AG09319 (cell line): ENCODE measurements at places on chromosomes 4 and X.

GRCh38 chr4:82739287-82740190, 59.1 kb downstream of the SCD5 start:
- DNase-seq, result no peak

- DNase-seq, result no peak
These were observed 3.6 kb downstream of the IL9R start for GRCh38 chrX:156001001-156001666.

DNA sequence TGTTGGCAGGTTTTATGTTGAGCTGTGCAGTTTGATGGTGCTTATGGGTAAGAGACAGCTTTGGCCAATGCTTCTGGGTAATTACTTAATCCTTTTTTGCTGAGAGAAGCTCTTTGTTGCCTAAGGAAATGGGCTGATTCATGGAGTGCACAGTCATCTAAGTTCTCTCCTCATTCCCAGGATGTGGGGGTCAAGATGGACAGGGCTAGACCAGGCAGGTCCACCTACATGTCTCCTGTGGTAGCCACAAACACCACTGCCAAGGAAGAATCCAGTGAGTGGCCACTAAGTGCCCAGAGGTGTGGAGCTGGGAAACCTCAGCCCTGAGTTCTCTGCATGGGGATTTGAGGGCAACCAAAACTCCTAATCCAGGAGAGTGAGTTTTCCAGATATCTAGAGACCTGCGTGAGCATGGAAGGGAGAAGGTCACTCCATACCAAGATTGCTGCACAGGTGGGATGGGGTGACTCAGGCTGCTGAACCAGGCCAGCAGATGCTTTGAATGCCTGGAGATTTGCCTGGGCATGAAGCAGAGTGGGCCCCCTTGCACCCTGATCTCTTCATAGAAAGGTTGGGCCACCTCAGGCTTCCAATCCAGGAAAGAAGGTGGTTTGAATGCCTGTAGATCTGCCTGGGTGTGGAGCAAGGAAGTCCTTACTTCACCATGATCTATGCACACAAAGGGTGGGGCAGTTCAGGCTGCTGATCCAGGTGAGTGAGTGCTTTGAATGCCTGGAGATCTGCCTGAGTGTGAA, 234.8 kb upstream of the GNPDA2 start:
- no peak for DNase-seq

- DNase-seq, result no peak
These were observed 598.4 kb upstream of the FAM241A start for GRCh38 chr4:111546881-111547280.

DNA sequence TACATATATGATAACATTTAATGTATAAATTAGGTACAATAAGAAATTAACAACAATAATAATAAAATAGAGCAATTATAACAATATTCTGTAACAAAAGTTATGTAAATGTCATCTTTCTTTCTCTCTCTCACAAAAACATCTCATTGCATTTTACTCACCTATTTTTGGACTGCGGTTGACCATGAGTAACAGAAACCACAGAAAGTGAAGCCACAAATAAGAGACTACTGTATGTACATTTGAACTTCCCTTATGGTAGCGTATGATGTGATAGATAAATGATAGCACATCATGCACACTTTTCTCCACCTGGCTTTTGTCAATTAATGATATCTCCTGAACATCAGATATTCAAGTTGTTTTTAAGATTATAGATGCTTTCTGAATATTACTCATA, 80.5 kb downstream of the HNRNPD start:
- DNase-seq, result no peak

DNA sequence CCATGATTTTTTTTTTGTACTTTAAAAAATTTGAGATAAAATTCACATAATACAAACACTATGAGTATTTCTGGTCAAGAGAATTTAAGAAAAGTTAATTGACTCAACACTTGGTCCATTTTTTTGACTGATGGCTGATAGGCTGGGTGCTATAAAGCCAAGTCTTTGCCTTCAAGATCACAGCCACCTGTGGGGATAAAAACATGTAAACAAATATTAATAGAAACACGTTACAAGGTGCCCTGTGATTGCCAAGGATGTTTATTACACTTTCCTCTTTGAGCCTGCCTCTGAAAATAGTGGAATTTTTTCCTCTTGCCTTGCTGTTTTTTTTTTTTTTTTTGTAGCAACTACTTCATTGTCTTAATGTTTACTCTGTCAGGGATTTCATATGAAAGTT, 63.3 kb downstream of the FHIP1A start:
- DNase-seq, result no peak

GRCh38 chrX:11412715-11413623, 119.8 kb downstream of the AMELX start:
- DNase-seq, result no peak

DNA sequence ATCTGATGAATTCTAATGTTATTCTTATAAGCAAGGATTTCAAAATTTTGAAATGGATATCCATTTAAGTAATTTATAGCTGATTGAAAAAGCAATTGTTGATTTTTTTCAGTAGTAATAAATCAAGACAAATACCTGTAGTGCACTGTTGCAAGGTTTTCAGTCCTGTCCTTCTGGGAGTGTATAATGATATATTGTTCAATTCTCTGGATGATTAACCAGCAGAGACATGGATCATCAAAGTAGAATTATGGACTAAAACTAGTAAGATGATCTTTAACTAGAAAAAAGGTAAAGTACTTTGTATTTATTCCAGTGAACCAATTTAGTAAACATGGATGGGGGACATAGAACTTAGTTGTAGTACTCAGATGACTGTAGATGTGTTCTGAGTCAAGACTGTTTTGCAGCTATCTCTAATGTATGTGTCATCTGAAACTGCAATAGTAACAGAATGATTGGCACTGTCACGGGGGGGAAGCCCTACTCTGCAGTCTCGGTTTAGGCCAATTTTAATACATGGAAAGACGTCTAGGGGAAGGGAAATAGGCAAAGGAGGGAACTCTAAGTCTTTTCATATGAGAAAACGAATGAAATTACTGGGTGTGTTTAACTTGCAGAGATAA, 121.9 kb downstream of the GLRA3 start:
- no peak for DNase-seq

GRCh38 chrX:1592470-1593142, 1.2 kb downstream of the AKAP17A start:
- DNase-seq, result no peak

DNA sequence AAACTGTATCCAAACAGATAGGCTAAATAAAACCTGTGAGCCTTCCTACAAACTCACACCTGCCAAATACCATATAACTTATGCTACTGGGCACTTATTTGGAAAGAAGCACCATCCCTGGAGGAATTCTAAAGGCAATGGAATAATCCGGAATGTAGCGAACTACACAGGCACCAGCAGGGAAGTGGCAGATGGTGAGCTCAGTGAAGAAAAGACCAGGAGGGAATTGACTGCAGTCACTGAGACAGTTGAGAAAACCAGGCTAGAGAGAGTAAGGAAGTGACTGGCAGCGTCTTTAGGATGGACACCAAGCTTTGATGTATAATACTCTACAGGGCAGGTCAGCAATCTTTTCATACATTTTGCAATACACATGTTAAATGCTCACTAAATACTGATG, 16.3 kb downstream of the NDNF start:
- no peak for DNase-seq

DNA sequence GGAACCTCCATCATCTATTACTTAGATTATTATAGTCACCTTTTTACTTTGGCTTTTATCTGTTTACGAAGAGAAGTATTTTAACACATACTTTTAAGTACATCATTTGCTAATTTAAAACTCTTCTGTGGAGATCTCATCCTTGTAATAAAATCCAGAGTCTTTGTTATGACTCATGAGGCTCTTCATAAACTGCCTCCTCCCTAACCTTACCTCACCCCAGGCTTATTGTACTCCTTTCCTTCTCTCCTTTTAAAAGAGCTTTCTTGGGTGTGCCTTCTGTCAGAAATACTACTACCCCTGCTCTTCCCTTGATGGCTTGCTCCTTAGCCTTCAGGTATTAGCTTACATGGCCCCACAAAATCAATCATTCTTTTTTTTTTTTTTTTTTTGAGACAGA, 6.6 kb downstream of the ARL9 start:
- no peak for DNase-seq

GRCh38 chr4:25494166-25494565, 117.1 kb downstream of the ANAPC4 start:
- no peak for DNase-seq

- no peak for DNase-seq
These were observed 20.3 kb downstream of the RGS12 start for GRCh38 chr4:3313139-3313538.

DNA sequence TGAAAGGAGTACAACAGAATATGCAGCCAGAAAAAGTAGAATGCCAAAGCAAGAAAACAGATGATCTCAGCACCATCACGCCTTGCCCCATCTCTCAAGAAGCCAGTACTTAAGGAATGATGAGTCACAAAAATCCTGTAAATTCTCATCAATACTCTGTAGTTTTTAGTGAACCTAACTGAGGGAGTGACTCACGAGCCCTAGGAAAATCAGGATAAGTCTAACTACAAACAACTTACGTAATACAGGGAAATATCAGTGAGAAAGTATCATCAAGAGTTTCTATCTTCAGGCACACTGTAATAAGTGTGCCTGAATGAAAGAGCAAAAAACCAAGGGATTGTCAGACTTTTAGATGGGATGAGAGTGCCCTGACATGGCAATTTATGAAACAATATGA, 644.4 kb downstream of the STPG2 start:
- no peak for DNase-seq

- DNase-seq, result no peak
These were observed 106.2 kb upstream of the AFAP1 start for GRCh38 chr4:8045909-8046308.

DNA sequence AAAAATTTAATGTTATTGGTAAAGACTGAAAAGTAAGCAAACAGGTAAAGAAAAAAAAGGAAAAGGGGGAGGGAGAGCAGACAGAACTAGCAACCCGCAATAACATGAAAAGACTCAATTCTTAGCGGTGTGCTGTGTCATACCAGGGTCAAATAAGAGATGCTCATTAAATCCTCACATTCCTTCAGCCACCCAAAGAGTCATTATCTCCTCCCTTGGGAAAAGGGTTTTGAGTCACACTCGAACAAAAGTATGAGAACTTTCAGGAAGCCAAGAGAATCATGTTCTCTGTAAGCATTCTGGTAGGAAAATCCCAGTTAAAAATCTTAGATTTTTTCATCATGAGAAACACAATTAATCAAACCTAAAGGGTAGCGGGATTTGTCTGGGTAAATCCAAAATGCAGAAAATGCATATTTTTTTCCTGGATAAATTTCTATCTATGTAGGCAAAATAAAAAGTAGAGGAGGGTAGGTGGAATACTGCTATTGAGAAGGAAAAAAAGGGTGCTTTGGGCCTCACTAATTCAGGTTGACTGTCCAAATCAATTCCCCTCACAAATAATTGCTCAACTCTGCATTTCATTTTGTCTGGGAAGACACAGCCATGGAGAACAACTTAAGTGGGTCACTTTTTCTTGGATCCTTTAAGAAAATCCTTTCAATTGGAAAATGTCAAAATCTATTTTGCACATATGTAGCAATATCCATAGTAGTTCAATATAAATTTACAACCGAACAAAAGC, 23.2 kb downstream of the TNIP3 start:
- no peak for DNase-seq

- DNase-seq, result no peak
These were observed 100.6 kb downstream of the GC start for GRCh38 chr4:71683309-71683708.

- DNase-seq, result no peak
These were observed 273.6 kb downstream of the FBXO8 start for GRCh38 chr4:174009686-174010451.

DNA sequence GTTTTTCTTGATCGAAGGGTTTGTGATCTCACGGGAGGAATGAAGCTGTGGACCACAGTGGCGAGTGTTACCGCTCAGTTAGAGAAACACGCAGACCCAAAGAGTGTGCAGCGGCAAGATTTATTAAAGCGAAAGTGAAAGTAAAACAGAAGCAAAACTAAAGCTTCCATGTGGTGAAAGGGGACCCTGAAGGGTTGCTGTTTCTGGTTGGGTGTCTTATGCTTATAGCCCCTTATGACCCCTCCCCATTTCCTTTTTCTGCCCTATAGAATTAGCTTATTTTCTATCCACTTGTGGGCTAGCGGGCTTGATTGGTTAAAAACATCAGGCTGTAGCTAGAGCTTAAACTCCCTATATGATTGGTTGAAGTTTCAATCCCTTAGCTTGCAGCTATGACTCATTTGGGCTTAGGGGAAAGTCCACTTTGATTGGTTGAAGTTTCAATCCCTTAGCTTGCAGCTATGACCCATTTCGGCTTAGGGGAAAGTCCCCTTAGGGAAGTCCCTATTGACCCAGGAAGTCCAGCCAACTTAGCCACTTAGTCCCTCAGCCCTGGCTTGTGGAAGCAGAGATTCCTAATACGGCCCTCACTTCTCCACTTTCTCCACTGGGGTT, 171.2 kb upstream of the NWD2 start:
- no peak for DNase-seq

DNA sequence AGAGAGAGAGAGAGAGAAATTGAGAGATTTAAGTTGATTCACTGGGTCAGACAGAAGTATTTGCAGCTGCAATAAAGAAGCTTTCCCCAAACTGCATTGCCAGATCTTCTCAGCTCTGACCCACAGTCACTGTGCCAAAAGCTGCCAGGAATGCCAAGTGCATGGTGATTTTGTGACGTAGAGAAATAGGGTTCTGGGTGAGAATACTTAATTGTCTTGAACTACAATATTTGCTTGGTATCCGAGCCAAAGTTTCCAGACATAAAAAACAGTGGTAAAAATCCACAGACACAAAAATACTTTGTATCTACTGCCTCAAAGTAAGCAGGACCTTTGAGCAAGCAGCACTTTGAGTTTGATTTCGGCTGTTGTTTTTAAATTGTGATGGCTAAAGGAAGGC, 331.1 kb downstream of the GRID2 start:
- no peak for DNase-seq

GRCh38 chr4:108110450-108110849, 58.3 kb downstream of the LEF1 start:
- DNase-seq, result no peak

DNA sequence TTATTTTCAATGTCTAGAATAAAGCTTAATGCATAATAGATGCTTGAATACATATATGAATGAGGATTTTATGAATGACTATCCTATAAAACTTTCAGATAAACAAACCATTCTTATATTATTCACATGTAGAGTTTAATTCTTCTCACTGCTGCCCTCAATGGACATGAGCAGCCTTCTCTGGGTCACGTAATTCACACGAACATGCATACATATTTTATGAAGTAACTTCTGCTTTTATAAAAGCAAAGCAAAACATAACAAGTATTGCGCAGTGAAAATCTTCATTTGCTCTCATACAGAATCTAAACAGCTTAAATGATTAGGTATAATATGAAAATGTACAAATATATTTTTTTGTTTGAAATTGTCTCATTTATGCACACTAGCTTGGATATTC, 116.7 kb downstream of the TMA16 start:
- DNase-seq, result no peak

DNA sequence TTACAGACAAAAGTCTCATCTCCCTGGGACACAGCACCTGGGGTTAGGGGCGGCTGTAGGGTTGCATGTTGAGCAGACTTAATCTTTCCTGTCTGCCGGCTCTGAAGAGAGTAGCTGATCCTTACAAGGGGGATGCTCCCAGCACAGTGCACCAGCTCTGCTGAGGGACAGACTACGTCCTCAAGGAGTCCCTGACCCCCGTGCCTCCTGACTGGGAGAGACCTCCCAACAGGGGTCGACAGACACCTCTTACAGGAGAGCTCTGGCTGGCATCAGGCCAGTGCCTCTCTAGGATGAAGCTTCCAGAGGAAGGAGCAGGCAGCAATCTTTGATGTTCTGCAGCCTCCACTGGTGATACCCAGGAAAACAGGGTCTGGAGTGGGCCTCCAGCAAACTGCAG, 506.0 kb upstream of the FMR1 start:
- no peak for DNase-seq

- no peak for DNase-seq
These were observed 75.8 kb upstream of the PCDH18 start for GRCh38 chr4:137608085-137608484.

GRCh38 chr4:159105761-159106243, 2.9 kb downstream of the RAPGEF2 start:
- no peak for DNase-seq
